ENCODE measurements at places on chromosomes 5 and 9. TPM values are rescaled to one million over a fixed set of nuclear protein-coding genes. Genes with fewer than 3 reads are reported as not detected.

DNA sequence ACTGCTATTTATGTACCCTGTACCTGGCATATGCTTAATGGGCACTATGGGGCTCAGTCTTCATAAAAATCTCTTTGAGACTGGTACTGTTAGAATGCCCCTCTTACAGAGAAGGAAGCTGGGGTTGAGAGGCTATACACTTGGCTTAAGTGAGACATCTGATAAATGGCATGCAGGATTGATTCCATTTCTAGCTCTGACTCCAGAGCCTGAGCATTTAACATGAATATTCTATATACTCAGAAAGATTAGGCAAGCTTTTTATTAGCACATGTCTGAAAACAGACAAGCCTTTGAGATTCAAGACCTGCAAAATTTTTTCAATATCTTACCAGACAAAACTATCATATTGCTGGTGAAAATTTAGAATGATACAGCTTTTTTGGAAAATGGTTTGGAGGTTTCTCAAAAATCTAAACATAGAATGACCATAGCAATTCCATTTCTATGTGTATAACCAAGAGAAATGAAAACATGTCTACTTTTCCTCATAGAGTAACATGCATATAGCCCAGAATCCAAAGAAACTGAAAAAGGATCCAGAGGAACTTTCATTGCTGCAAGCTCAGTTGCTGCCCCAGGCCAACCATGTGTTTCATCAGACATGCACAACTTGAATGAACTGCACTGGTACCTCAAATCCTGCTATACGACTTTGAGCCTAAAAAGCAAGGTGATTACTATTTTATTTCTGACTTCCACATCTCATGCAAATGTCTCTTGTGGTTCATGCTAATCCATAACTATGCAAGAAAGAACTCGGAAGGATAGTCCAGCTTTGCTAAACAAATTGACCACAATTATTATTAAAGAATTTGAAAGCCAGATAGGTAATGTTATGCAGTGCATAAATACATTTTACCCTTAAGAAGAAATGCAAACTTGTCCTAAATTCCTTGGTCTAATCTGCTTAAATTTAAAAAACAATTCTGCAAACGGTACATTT, 389.0 kb upstream of the GRIA1 start:
- ATAC-seq: no peak

The TUSC1 gene
- not detected for total RNA-seq

GRCh38 chr5:89934069-89934468, 475.5 kb downstream of the CETN3 start:
- no peak for ATAC-seq

DNA sequence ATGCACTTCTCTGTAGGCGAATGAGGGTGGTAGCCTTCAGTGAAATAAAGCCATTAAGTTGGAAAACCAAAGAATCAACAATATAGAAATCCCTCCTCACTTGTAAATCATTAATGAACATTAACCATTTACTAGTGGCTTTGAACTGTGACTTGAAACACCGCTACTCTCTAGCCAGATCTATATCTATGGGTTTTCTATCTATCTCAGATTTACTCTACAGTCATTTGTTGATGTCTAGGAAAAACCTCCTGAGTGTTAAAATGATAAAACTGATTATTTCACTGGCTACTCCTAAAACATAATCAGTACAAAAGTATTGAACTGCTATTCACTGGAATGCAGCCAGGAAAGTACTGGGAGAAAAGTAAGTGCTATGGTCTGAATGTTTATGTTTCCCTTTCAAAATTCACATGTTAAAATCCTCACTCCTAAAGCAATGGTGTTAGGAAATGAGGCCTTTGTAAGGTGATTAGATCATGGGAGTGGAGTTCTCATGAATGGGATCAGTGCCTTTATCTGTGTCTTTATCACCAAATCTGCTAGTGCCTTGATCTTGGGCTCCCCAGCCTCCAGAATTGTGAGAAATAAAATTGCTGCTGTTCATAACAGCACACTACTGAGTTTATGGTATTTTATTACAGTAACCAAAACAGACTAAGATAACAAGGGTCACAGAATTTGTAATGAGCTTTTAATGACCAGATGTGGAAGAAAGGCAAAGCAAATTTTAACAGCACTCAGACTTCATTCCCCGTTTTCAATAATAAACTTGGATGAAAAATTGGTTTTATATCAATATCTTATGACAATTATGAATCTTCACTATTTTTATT, 8.6 kb upstream of the OXCT1 start:
- no peak for ATAC-seq

GRCh38 chr5:169717288-169717687, 80.2 kb downstream of the DOCK2 start:
- ATAC-seq: no peak

The GPR151 gene
- total RNA-seq: not detected

- no peak for ATAC-seq
Measured at GRCh38 chr9:38023661-38024035, 45.4 kb downstream of the SHB start.

DNA sequence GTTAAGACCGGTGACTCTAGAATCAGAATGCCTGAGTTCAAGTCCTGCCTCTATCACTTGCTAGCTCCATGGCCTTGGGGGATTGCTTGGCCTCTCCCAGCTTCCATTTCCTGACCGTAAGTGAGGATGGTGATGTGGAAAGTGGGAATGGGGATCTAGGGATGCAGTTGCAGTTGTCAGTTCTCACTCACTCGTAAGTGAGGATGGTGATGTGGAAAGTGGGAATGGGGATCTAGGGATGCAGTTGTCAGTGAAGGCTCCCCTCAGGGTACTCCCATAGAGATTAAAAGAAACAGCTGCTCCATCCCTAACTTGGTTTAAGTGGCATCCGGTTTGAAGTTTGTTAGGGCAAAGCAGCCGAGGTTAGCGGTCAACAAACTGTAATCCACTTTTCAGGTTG, 3.0 kb upstream of the IL9 start:
- ATAC-seq: no peak

DNA sequence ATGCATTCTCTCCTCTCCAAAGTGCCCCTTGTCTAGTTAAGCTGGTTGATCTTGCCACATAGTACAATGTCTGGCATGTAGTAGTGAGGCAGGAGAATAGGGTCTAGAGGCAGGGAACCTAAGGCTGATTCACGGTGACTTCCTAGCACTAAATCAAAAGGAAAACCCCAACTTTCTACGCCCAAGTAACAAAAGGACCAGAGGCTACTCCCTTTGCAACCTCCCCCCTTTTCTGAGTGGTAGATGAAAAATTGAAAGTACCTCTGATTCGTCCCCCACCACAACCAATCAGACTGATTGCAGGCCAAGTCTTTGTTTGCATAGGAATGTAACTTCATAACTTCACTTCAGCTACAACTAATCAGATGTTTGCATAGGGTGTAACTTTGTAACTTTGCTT, 278.8 kb downstream of the PSAT1 start:
- no peak for ATAC-seq

The HTR4 gene
- total RNA-seq: not detected

GRCh38 chr5:115439042-115439441, 105.5 kb downstream of the FEM1C start:
- ATAC-seq: no peak

The ETF1 gene
- total RNA-seq: 73.0 TPM

GRCh38 chr5:133285583-133286021, 233.8 kb downstream of the HSPA4 start:
- ATAC-seq: peak; percentile 46

DNA sequence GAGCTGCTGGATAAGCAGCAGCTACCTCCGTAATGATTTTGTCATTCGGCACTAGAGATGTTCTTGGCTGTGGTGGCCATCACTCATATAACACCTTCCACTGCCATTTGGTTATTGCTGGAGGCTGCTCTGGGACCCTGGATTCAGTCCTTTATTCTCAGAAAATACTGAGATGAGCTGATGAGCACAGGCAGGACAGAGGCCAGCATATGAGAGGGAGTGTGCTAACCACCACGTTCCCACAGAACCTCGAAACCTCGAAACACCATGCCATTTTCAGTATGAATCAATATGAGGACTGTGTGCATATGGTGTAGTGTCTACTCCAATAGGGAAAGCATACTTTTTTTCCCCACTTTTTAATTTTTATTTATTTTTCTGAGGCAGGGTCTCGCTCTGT, 56.6 kb downstream of the ADAM19 start:
- ATAC-seq: peak; percentile 61

The POLK gene
- total RNA-seq: 44.4 TPM

- peak; percentile 57 for ATAC-seq
Measured at GRCh38 chr9:129988607-129989361, 54.2 kb downstream of the FNBP1 start.

The LCN9 gene
- total RNA-seq: not detected

The CDC20B gene
- not detected for total RNA-seq

The CXCL14 gene
- total RNA-seq: not detected

GRCh38 chr9:7298123-7298522, 501.5 kb downstream of the DMAC1 start:
- ATAC-seq: peak; percentile 93

The ADCY2 gene
- not detected for total RNA-seq

The ZBED3 gene
- 0.04 TPM for total RNA-seq

The PCA3 gene
- not detected for total RNA-seq

All from activated T-helper 17 cell treated with anti-CD3 and anti-CD28 coated beads, Interleukin-2, amount 50 U/mL, for 72 hours (primary cell).